Cardiac muscle cell (in vitro differentiated cells and primary cell): ENCODE measurements at places on chromosomes 3 and 15. TPM values are rescaled to one million over a fixed set of nuclear protein-coding genes. Genes with fewer than 3 reads are reported as not detected.
A peak's percentile ranks its signal among the peaks of the same experiment; 100 is the strongest.

The SPATA12 gene
- 0.91 TPM in 1 of 2 replicates, not detected in the other for polyA plus RNA-seq

The SCN11A gene
- 0.47 and 0.51 TPM in 2 replicates for polyA plus RNA-seq

The SNURF gene
- polyA plus RNA-seq, result 12.0 and 13.5 TPM in 2 replicates

The OR4F15 gene
- not detected in 2 replicates for polyA plus RNA-seq

The GABRR3 gene
- not detected in 2 replicates for polyA plus RNA-seq

The GOLGA6L4 gene
- polyA plus RNA-seq, result 3.7 and 3.8 TPM in 2 replicates

The RBMS3 gene
- 20.8 and 33.4 TPM in 2 replicates for polyA plus RNA-seq

The CAMK2N2 gene
- polyA plus RNA-seq, result 0.27 TPM in 1 of 2 replicates, not detected in the other

The ATP13A4 gene
- polyA plus RNA-seq, result 1.0 TPM in 1 of 2 replicates, not detected in the other

The RBP2 gene
- polyA plus RNA-seq, result 0.26 TPM in 1 of 2 replicates, not detected in the other

The LYZL4 gene
- 4.9 and 6.9 TPM in 2 replicates for polyA plus RNA-seq

- H3K27me3 ChIP-seq, result peaks cover 37% of the 10 kb centered on the region
- H3K36me3 ChIP-seq, result no peaks in the 10 kb centered on the region
- no peaks in the 10 kb centered on the region for H3K4me1 ChIP-seq
- no peak overlapping the region for H3K4me3 ChIP-seq
- DNase-seq, result no peak
- no peak overlapping the region for H3K27ac ChIP-seq
Measured at GRCh38 chr3:53051929-53052328, 6.1 kb upstream of the SFMBT1 start.

GRCh38 chr3:146781606-146782005, 176.5 kb upstream of the PLSCR5 start:
- H3K27me3 ChIP-seq, result no peaks in the 10 kb centered on the region
- no peak for DNase-seq
- H3K36me3 ChIP-seq, result no peaks in the 10 kb centered on the region

- H3K4me3 ChIP-seq, result no peak overlapping the region
- H3K36me3 ChIP-seq, result no peaks in the 10 kb centered on the region
- H3K27ac ChIP-seq, result no peak overlapping the region
Measured at GRCh38 chr3:166889241-166889640, 490.9 kb downstream of the ZBBX start.

DNA sequence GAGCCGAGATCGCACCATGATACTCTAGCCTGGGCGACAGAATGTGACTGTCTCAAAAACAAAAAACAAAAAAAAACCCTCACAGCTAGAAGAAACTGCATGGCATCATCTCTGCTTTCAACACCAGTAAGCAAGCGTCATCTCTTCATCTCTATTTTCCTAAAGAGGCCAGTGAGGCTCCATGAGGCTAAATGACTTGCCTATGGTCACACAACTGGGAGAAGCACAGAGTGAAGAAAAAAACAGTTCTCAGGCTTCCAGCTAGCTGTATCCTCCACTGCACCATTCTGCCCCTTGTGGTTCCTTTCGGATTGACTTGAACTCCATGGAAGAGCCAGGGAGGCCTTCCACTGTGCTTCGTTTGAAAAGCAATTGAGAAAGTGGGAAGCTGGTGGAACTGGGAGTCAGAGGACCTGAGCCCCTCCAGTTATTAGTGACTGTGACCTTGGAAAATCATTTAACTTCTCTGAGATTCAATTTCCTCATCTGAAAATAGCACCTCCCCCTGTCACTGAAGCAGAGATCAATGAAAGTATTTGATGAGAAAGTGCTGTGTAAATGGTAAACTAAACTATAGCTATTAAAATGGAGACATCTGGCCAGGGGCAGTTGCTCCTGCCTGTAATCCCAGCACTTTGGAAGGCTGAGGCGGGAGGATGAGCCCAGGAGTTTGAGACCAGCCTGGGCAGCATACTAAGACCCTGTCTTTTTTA, 32.1 kb upstream of the DENND4A start:
- no peak overlapping the region for H3K27ac ChIP-seq
- H3K36me3 ChIP-seq, result no peaks in the 10 kb centered on the region
- no peak overlapping the region for H3K4me3 ChIP-seq
- DNase-seq, result peak; percentile 67
- no peaks in the 10 kb centered on the region for H3K27me3 ChIP-seq

DNA sequence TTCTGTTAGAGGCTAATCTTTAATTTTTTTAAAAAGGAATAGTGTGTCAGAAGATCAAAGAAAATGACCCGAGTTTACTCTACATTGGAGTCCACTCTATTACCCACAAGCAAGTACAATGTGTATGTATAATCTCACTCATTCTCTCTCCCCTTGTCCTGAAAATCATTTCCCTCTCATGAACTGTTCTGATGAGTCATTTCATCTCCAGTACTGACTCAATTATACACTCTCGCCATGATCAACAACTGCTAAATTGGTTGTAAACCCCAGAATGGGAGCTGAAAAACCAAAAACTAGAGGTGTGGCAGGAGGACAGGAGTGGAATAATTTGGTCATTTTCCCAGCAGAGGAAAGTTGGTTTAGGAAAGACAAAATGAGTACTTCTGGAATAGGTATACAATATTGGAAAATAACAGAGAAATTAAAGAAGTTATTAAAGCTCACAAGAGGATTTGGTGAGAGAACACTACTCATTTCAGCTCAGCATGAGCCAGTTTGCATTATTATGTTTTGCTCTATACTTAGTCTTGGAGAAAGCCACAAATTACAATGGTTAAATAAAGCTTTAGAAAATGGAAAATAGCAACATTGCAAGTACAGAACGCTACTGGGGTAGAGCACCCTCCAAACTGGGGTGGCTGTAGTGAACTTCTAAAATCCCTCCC, 144.3 kb upstream of the PFN2 start:
- no peak for DNase-seq
- no peaks in the 10 kb centered on the region for H3K4me1 ChIP-seq
- H3K36me3 ChIP-seq, result no peaks in the 10 kb centered on the region

DNA sequence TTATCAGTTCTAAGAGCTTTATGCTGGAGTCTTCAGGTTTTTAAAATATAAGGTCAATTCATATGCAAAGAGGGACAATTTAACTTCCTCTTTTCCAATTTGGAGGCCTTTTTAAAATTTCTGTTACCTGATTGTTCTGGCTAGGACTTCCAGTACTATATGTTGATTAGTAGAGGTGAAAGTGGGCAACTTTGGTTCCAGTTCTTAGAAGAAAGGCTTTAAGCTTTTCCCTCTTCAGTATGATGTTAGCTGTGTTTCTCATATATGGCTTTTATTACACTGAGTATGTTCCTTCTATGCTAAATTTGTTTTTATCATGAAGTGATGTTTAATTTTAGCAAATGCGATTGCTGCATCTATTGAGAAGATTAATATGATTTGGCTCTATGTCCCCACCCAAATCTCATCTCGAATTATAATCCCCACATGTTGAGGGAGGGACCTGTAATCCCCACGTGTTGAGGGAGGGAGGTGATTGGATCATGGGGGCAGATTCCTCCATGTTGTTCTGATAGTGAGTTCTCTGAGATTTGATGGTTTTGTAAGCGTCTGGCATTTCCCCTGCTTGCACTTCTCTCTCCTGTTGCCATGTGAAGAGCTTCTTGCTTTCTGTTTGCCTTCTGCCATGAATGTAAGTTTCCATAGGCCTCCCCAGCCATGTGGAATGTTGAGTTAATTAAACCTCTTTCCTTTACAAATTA, 33.8 kb downstream of the FAIM start:
- H3K27ac ChIP-seq, result no peak overlapping the region
- no peaks in the 10 kb centered on the region for H3K27me3 ChIP-seq
- no peaks in the 10 kb centered on the region for H3K36me3 ChIP-seq
- no peak overlapping the region for H3K4me3 ChIP-seq

- no peak overlapping the region for H3K4me3 ChIP-seq
- H3K4me1 ChIP-seq, result peaks cover 30% of the 10 kb centered on the region
- H3K27me3 ChIP-seq, result no peaks in the 10 kb centered on the region
- no peak for DNase-seq
- no peaks in the 10 kb centered on the region for H3K36me3 ChIP-seq
Measured at GRCh38 chr3:137325170-137325569, 367.4 kb downstream of the IL20RB start.

GRCh38 chr15:96514607-96515285, 184.2 kb downstream of the NR2F2 start:
- H3K4me1 ChIP-seq, result no peaks in the 10 kb centered on the region
- no peaks in the 10 kb centered on the region for H3K27me3 ChIP-seq
- no peak overlapping the region for H3K27ac ChIP-seq
- no peak overlapping the region for H3K4me3 ChIP-seq
- no peak for DNase-seq

DNA sequence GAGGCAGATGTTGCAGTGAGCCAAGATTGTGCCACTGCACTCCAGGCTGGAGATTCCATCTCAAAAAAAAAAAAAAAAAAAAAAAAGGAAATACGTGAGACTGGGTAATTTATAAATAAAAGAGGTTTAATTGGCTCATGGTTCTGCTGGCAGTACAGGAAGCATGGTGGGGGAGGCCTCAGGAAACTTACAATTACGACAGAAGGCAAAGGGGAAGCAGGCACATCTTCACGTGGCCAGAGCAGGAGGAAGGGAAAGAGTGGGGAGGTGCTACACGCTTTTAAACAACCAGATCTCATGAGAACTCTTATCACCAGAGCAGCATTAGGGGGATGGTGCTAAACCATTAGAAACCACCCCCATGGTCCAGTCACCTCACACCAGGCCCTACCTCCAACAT, 138.2 kb upstream of the IL12A start:
- no peak overlapping the region for H3K4me3 ChIP-seq
- no peak for DNase-seq
- H3K27ac ChIP-seq, result peak overlapping the region; percentile 98
- H3K27me3 ChIP-seq, result no peaks in the 10 kb centered on the region
- H3K4me1 ChIP-seq, result peaks cover 32% of the 10 kb centered on the region

DNA sequence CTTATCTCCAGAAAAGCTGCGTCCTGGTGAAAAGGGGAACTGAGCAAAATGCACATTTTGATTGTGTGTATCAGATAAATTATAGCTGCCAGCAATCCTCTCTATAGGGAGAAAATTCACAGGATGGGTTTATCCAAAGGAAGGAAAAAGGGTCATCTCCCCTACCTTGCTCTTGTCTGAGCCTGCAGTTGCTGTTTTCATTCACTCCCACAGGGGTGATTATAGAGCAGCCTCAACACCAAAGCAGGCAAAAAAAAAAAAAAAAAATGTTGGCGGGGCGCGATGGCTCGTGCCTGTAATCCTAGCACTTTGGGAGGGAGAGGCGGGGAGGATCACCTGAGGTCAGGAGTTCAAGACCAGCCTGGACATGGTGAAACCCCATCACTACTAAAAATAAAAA, 333.7 kb downstream of the ROBO2 start:
- no peaks in the 10 kb centered on the region for H3K36me3 ChIP-seq
- H3K27me3 ChIP-seq, result no peaks in the 10 kb centered on the region
- H3K27ac ChIP-seq, result no peak overlapping the region
- H3K4me1 ChIP-seq, result no peaks in the 10 kb centered on the region
- no peak overlapping the region for H3K4me3 ChIP-seq

GRCh38 chr3:133230195-133230594, 169.7 kb upstream of the BFSP2 start:
- no peak overlapping the region for H3K4me3 ChIP-seq
- no peak overlapping the region for H3K27ac ChIP-seq
- no peaks in the 10 kb centered on the region for H3K27me3 ChIP-seq
- no peaks in the 10 kb centered on the region for H3K36me3 ChIP-seq

GRCh38 chr3:55330756-55331155, 156.3 kb downstream of the WNT5A start:
- H3K27ac ChIP-seq, result no peak overlapping the region
- no peaks in the 10 kb centered on the region for H3K27me3 ChIP-seq

DNA sequence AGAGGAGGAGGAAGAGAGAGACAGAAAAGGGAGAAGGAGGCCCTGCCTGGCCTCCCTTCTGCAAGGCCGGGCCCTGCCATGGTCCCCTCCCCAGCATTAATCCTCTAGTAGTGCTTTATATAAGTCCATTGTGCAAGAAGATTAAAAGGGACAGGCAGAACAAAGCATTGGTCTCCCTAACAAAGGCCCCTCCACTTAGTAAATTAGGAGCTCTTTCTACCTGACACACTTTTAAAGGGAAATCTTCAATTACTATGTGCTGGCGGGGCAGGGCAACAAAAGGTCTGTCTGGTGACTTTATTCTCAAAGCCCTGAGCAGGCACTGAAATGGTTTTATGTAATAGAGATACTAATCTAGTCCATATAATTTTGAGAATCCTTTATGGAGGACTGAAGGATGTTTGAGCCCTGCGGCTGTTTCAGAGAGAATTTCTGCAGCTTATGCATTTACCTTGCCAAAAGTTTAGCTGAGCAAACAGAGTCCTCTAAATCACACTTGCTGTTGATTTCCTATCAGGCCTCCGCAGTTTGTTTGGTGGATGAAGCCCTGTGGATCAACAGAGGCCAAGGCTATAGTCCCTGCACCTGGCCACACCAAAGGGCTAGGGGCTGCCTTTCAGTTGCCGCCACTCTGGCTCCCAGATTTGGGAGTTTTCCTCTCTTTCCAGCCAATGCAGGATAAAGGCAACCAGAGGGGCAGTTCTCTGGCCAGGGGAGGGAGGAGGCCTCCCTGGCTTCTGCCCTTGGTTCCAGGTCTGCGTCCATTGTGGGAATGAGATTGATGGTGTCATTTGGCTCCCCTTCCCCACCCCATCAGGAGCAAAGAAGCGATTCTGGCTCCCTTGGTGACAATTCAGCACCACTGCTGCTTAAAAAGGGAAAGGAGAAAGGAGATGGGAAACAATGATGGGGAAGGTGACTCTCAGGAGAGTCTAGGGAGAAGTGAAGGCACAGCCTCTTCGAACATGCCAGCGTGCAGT, 148.0 kb downstream of the MEGF11 start:
- H3K4me1 ChIP-seq, result peaks cover 5% of the 10 kb centered on the region
- H3K27me3 ChIP-seq, result no peaks in the 10 kb centered on the region
- H3K36me3 ChIP-seq, result no peaks in the 10 kb centered on the region
- H3K4me3 ChIP-seq, result no peak overlapping the region
- no peak for DNase-seq

GRCh38 chr3:177598097-177598833, 401.0 kb upstream of the TBL1XR1 start:
- no peaks in the 10 kb centered on the region for H3K27me3 ChIP-seq
- H3K4me1 ChIP-seq, result peaks cover 13% of the 10 kb centered on the region
- DNase-seq, result peak; percentile 43
- no peak overlapping the region for H3K27ac ChIP-seq
- no peaks in the 10 kb centered on the region for H3K36me3 ChIP-seq

DNA sequence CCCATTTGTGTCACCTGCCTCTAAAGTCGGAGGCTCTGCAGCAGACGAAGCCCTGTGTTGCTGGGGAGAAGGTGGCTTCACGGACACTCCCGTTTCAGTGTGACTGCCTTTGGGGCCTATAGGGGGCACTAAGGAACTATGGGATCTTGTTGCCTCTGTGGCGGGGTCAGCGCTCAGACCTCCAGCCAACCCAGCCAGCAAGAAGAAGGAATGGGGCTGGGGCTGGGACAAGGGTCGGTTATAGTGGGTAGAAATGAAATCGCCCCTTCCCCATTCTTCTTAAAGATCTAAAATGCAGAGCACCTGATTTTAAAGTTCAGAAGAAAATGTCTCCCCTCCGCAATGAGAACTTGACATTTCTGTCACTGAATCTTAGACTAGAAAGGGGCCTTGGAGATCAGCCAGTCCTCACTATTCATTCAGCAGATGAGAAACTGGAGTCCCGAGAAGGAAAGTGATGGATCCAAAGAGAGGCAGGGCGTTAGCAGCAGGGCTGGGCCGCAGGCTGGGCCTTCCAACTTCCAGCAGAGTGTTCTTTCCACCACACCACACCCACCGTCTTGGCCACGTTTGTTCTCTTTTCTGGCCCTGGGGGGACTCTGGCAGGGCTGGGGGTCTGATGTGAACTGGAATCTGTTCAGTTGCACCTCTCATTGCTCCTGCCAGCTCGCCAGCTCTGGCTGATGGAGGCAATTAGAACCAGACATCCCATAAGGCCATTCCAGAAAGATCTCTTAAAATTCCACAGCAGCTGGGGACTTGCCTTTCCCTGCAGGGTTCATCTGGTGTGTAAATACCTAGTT, 195.4 kb downstream of the OPA1 start:
- DNase-seq, result peak; percentile 78
- no peak overlapping the region for H3K4me3 ChIP-seq
- H3K36me3 ChIP-seq, result no peaks in the 10 kb centered on the region
- peak overlapping the region; percentile 42 for H3K27ac ChIP-seq
- H3K4me1 ChIP-seq, result peaks cover 11% of the 10 kb centered on the region
